Osteoblast (primary cell): ENCODE measurements at places on chromosomes 1 and 21. TPM values are rescaled to one million over a fixed set of nuclear protein-coding genes. Genes with fewer than 3 reads are reported as not detected.

The ITGB2 gene
- total RNA-seq: 13.3 and 15.2 TPM in 2 replicates

The MYOG gene
- not detected in 2 replicates for total RNA-seq

The TEKT2 gene
- total RNA-seq: 0.29 TPM in 1 of 2 replicates, not detected in the other

GRCh38 chr1:231161667-231162296 lies at the start of gene TRIM67:
Gene TRIM67, plus strand, starts transcription at chr1:231162058. Its CDS starts 912 bp downstream, at chr1:231162970.
- DNase-seq: peak; percentile 76
- no peaks in the 10 kb centered on the region for H3K36me3 ChIP-seq
- H3K4me3 ChIP-seq: peak within 1 kb of the TSS; percentile 49
- H3K27ac ChIP-seq: no peak within 1 kb of the TSS
- H3K4me1 ChIP-seq: peaks cover 4% of the 10 kb centered on the region
- peaks cover 49% of the 10 kb centered on the region for H3K27me3 ChIP-seq

GRCh38 chr1:157134442-157134841 lies 3.8 kb downstream of the ETV3 start:
- no peaks in the 10 kb centered on the region for H3K27me3 ChIP-seq
- DNase-seq: no peak
- H3K36me3 ChIP-seq: peaks cover 64% of the 10 kb centered on the region

- H3K4me1 ChIP-seq: peaks cover 30% of the 10 kb centered on the region
- no peak for DNase-seq
- no peaks in the 10 kb centered on the region for H3K27me3 ChIP-seq
- H3K4me3 ChIP-seq: no peak overlapping the region
These were observed 198.4 kb downstream of the MATN1 start for GRCh38 chr1:30524840-30525617.

DNA sequence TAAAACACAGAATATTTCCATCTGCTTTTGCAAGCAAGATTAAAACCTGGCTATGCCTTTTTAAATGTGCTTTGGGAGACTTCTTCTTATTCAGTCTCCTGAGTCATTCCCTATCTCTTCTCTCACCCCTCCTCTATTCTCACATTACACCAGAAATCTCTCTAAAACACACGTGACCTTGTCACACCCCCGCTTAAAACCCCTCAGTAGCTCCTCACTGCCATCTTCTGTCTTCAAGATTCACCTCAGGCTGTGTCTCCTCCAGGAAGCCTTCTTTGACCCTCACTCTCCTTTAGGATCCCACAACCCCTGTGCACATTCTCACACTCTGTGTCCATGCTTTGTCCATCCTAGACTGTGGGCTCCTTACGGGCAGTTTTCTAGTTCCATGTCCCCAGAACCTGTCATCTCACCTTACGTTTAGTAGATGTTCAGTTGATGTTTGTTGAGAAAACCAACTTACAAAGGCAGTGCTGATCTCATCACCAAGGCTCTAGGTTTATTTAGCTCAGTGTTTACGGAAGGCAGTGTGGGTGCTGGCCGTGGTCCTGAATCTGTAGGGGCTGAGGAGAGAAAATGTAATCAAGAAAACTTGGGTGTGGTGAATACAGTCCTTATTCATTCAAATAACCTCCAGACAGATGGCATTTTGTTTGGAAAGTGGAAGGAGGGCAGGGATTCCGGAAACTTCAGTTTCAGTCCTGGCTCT lies 143.5 kb downstream of the DMRTA2 start:
- H3K27ac ChIP-seq: no peak overlapping the region
- no peak for DNase-seq

DNA sequence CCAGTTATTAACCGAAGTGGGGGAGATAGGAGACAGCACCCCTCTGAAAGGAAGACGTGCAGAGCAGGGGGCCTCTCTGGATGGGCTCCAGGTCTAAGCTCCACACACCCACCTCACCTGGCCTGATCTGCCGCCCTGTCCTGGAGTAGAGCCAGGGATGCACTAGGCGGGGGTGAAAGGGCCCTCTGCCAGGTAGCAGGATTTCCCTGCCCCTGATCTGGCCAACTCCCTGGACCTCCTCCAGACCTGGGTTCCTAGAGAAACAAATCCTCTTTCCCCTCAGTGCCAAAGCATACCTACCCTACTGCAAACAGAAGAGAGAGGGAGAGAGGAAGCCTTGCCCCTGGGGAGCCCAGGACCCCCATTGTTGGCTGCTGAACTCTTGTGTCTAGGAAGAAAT lies 2.0 kb downstream of the CRABP2 start:
- peaks cover 36% of the 10 kb centered on the region for H3K4me1 ChIP-seq
- H3K27me3 ChIP-seq: no peaks in the 10 kb centered on the region
- no peak overlapping the region for H3K27ac ChIP-seq
- no peaks in the 10 kb centered on the region for H3K36me3 ChIP-seq

- no peak overlapping the region for H3K27ac ChIP-seq
- no peaks in the 10 kb centered on the region for H3K36me3 ChIP-seq
- no peak for DNase-seq
- H3K4me1 ChIP-seq: no peaks in the 10 kb centered on the region
These were observed 74.7 kb downstream of the RIPK4 start for GRCh38 chr21:41692185-41692565.

DNA sequence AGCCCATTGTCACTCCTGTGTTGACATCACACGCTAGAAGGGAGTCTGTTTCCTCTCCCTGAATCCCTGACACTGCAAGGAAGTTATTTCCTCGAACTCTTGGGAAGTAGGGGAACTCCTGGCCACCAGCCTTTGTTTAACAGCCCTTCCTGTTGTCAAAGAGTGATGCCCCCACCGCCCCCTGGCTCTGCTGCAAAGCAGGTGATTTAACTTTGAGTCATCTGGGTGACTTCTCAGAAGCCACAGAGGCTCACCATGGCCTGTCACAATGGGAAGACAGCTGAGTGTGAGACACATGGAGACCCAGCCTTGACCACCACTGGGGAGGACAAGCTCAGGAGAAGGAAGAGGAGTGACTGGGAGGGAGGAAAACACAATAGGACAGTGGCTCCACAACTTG lies 182.8 kb downstream of the PSMG1 start:
- H3K4me1 ChIP-seq: peaks cover 21% of the 10 kb centered on the region
- H3K27ac ChIP-seq: no peak overlapping the region
- H3K4me3 ChIP-seq: no peak overlapping the region
- no peaks in the 10 kb centered on the region for H3K36me3 ChIP-seq
- DNase-seq: no peak

- H3K4me3 ChIP-seq: no peak overlapping the region
- no peaks in the 10 kb centered on the region for H3K36me3 ChIP-seq
- H3K27ac ChIP-seq: peak overlapping the region; percentile 59
These were observed 84.8 kb downstream of the KCNJ15 start for GRCh38 chr21:38341546-38342012.

DNA sequence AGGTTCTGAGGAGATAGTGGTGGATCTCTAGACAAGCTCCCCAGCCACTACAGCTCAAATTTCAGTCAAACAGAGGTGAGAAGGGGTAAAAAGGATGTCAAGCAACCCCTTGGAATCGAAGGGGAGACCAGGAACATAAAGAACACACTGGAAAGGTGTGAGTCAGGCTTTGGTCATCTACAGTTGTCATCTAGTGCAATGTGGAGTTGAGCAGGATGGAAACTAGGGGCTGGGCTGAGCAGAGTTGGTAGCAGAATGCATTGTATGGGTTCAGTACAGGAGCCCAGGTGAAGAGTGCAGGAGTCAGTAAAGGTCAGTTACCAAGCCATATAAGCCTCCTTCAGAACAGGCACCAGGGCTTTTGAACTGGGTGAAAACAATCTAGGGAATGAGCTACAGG lies 52.7 kb upstream of the VAV3 start:
- no peaks in the 10 kb centered on the region for H3K36me3 ChIP-seq
- H3K27ac ChIP-seq: no peak overlapping the region
- H3K4me3 ChIP-seq: no peak overlapping the region
- DNase-seq: no peak
- H3K4me1 ChIP-seq: peaks cover 7% of the 10 kb centered on the region

DNA sequence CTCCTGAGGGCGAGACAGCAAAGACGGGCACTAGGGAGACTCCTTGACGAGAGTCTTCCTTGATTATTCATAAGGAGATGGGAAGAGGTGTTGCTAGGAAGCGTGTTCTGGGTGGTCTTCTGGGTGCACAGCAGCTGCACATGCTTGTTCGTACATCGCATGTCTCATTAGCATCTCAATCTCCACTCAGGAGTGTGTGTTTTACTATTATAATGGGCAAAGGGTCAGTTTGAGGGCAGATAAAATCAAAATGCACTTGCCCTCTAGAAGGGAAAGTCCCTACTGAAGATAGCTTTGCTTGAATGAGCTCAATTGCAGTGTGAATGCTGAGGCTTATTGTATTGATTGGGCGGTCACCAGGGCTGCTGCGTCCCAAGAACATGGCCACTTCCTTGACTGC lies 50.2 kb upstream of the SCCPDH start:
- H3K27me3 ChIP-seq: no peaks in the 10 kb centered on the region
- H3K36me3 ChIP-seq: peaks cover 12% of the 10 kb centered on the region
- H3K27ac ChIP-seq: no peak overlapping the region
- no peaks in the 10 kb centered on the region for H3K4me1 ChIP-seq
- no peak for DNase-seq
